ENCODE measurements at places on chromosomes 1 and 21.
A peak's percentile ranks its signal among the peaks of the same experiment; 100 is the strongest.

DNA sequence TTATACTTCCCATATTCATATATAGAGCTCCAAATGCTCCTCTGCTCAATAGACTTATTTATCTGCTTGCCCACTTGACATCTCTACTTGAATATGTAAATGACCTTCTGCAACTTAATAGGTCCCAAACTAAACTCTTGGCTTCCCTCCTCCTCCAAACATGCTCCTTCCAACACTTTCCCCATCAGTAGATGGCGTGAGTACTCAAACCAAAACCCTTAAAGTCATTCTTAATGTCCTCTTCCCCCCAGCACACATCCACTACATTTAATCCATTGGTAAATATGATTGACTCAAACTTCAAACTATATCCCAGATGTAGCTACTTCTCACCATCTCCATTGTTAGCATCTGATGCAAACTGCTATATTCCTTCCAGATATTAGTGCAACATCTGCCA lies 48.5 kb upstream of the PBX1 start:
- DNase-seq: peak; percentile 14

- no peak for DNase-seq
Measured at GRCh38 chr1:165698761-165699052, 345 bp upstream of the ALDH9A1 start.

DNA sequence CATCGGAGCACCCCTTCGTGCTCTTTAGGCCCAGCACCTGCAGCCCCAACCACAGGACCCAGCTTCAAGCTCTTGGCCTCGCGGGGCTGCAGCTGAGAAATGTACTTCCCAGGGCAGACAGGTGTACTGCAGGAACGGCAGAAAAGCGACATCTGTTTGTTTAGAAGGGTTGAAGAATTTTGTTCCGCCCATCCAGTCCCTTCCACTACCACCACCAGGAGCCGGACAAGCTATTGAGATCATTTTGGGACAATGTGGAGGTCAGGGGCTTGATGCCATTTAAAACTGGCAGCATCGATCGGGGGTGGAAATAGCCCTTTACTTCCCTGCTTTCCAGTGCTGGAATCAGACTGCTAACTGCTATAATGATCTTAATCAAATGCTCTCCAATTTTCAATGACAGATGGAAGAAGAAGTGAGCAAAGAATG lies 1.7 kb downstream of the SERTAD4 start:
- no peak for DNase-seq

GRCh38 chr1:192604979-192605620 lies 29.5 kb downstream of the RGS1 start:
- no peak for DNase-seq

DNA sequence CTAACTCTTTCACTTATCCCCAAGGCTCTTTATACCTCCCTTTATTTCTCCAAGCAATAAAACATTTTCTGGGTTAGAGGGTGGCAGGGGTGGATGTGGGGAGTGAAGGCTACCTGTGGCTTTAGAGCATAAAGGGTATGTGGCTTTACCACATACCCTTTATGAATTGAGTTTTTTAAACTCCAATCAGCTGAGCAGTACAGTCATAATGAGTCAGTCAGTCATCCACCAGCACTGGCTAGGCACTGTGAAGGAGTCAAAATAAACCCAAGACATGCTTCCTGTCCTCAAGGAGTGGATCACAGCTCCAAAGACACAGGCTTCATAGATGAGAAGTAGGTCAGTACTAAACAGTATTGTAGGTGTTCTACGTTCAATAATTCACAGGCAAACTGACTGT lies 2.6 kb upstream of the TDRD10 start:
- DNase-seq: no peak

DNA sequence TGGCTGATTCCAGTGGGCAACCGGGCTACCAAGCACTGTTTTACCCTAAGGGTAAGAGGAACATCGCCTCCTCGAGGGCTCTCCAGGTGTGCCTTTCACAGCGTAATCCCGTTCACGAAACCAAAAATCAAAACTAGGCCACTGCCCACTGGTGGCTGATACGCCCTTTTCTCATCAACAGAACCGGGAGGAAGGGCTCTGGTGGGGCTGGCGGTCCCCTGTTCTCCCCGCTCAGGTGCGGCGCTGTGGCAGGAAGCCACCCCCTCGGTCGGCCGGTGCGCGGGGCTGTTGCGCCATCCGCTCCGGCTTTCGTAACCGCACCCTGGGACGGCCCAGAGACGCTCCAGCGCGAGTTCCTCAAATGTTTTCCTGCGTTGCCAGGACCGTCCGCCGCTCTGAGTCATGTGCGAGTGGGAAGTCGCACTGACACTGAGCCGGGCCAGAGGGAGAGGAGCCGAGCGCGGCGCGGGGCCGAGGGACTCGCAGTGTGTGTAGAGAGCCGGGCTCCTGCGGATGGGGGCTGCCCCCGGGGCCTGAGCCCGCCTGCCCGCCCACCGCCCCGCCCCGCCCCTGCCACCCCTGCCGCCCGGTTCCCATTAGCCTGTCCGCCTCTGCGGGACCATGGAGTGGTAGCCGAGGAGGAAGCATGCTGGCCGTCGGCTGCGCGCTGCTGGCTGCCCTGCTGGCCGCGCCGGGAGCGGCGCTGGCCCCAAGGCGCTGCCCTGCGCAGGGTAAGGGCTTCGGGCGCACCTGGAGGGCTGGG lies at the start of gene IL6R:
IL6R (plus strand) TSS at position 360 of the 763 bp plus-strand sequence; CDS start at position 647, 287 bp downstream.
- peak; percentile 93 for DNase-seq

DNA sequence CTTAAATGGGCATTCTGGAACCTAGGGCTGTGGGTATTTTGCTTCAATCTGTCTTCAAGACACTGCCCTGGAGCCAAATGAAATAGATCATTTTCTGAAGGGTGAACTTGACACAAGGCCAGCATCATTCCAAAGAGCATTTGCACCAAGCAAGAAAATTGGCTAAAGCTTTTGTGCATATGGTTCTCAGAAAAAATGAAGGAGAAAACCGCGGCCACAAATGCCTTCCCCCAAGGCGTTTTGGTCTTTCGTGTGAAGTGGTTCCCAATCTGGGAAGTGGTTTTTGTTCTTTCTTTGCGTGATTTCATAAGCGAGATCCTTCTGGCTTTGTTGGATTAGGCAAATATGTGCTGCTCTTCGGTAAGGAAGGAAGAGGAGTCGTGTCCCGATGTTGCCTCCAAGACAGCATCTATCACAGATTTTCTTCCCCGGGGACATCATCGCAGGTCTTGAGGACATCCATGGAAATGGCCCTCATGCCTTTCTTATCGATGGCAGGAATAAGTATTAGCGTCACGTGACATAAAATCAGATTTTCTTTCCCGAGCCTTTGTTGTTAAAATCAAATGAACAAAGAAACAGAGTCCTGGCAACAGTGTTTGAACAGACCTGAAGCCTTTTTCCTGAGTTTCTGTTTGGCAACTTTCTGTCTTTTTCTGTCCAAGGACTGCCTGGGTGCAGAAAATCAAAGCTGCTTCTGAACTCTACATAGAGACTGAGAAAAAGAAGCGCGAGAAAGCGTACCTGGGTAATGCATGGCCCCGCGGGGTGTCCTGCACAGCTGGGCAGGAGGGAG lies 31.0 kb downstream of the ATP5PO start:
- peak; percentile 79 for DNase-seq

- peak; percentile 96 for DNase-seq
Measured at GRCh38 chr1:33099290-33100118, 18.6 kb downstream of the AZIN2 start.

- no peak for DNase-seq
Measured at GRCh38 chr1:211811848-211812247, 18.7 kb downstream of the LPGAT1 start.

GRCh38 chr1:236247286-236247685 lies 34.5 kb downstream of the ERO1B start:
- DNase-seq: no peak

DNA sequence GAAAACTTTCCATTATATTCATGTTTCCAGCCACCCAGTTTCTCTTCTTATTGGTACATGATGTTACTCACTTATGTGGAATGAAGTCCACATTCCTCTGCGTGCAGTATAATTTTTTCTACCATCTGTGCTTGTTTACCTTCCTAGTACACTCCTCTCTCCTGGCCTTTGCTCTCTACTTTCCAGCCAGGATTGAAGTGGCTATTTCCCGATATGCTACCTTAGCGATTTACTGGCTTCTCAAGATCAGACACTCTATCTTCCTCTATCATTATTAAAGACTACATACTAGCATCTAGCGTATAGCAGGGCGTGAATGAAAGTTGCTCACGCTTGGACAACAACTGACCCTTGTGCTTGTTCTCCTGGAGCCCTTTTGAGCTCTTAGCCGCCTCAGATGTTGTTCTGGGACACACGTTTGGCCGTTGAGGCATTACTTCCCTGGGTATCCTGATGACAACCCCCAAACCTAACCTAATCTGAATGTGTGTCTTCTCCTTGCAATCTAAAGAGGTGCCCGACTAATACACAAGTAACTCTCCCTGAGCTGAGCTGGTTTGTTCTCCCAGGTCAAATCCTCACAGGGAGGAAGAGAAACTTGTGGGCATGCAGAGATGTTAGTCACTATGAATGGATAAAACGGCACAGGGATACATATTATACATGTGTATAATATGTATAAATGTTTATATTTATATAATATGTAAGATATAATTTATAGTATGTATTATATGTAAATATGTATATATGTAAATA lies 13.4 kb upstream of the MTARC2 start:
- DNase-seq: peak; percentile 65

- no peak for DNase-seq
Measured at GRCh38 chr1:20487236-20487590, 1.2 kb upstream of the CAMK2N1 start.

DNA sequence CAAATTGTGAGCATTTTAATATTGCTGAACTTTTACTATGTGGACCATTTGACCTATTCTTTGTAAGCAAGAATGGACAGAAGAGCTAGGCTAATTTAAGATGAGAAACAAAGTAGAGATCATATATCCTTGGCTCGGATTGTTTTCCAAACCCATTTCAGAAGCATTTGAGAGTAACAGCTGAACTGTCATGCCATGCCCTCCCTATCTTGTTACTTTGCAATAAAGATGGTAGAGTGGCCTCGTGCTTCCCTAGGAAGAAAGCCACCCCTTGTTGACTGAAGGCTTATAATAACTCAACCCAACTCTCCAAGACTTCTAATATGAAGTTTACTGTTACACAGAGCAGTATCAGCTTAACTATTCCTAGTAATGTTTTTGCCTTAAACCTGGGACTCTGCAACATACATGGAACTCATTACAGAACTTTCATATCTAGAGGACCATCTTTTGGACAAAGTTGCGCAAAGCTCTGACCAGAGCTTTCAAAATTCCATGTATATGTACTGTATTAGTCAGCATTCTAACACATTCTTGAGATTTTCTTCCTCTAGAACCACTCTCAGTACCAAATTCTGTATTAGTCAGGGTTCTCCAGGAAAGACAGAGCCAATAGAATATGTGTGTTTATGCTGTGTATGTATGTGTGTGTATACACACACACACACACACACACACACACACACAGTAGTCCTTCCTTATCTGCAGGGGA lies 68.7 kb downstream of the ADAMTS1 start:
- peak; percentile 25 for DNase-seq

- DNase-seq: no peak
Measured at GRCh38 chr1:164051782-164052181, 507.2 kb upstream of the PBX1 start.

GRCh38 chr21:33642896-33643657 lies 776 bp downstream of the ITSN1 start:
- peak; percentile 41 for DNase-seq

- peak; percentile 76 for DNase-seq
Measured at GRCh38 chr1:93979718-93980319, 70.6 kb upstream of the GCLM start.

GRCh38 chr1:22665752-22666151 lies 12.7 kb downstream of the C1QB start:
- peak; percentile 64 for DNase-seq

DNA sequence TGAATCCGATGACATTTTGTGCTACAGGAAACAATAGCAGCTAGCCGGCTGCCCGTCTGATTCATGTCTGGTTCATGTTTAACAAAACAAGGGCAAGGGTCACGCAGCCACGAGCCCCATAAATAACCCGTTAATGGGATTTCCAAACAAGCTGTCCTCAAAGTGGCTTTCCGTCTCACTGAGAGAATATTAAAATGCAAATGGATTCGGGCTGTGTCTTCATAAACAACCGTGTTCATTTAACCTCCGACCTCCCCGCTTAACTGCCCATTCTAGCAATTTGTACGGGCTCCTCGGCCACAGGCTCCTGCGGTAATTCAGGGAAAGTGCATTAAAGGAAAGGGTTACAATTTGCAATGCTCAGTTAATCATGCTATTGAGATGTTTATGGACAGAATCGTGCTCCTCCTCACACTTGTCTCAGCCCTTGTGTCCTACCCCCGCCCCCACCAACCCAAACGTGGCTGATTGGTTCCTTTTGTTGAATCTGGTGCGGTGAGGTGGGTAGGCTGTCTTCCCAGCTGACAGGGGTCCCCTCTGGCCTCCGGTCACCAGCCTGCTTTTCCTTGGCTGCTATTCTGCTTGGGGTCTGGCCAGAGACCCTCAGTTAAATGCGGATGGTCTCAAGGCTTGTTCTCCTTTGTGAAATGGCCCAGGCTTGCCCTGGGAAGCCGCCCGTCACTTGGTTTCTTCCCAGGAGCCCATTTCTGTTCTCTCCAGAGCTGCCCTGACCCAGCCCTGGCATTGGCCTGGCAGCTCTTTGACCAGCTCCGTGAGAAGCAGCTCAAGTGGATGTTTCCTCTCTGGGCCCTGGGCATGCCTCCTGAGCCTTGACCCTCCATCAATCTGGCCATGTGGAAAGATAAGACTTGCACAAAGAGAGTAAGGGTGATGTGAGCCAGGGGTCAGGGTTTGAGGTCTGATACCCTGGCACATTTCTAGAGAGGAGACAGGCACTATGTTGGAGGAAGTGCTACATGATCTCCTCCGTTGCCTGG lies 200.7 kb upstream of the POU3F1 start:
- DNase-seq: peak; percentile 40

DNA sequence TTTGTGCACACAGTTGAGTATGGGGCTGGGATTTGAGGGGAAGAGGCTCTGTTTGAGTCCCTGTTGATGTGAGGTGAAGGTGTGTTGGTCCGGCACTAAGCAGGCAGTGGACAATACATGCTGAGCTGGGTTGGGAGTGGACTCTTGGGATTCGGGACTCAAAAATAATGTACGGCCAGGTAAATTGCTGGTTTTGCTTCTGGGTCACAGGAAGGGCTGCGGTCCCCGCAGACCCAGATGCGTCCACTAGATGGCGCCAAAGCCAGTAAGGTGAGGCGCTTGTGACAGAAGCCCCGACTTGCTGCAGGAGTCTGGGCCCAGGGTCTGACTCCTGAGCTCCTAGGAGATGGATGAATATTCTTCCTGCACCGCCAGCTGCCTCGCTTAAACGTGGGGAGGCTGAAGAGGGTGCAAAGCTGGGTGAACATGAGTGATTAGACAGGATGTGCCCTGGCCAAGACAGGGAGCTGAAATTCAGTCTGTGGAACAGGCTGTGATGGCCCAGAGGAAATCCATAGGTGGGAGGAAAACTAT lies 61.4 kb downstream of the ACBD3 start:
- DNase-seq: peak; percentile 87

DNA sequence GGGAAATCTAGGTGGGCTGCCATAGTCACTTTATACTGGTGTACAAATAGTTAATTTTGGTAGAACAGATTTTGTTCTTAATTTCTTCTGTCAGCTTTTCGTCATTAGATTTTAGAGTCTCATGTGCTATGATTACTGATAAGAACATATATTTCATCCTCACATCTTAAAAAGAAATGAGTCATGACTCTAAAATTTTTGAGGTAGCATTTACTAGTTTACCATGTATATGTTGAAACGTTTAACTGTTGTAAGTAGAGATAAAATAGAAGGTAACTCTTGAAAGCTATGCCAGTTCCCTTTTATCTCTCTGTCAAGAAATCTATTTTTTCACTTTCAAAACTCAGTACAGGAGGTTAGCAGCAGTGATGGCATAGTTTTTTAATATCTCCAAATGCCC lies 53.4 kb downstream of the KLHL20 start:
- DNase-seq: no peak
